Suppressor macrophage treated with lipopolysaccharide for 4 hours (primary cell): ENCODE measurements at places on chromosomes 13 and 19.

DNA sequence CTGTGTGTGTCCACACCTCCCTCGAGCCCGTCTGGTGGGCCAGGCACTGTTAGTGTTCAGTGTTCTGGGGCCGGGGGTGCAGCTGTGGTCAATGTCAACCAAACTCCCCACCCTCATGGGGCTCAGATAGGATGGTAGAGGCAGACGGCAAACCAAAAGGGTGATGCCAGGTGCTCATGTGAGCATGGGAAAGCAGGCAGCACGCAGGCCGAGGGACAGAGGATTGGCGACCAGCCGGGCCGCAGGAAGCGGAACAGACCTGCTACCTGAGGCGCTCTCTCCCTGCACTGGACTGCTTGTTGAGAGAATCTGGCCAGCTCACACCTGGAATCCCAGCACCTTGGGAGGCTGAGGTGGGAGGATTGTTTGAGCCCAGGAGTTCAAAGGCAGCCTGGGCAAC, 29.1 kb downstream of the DHX34 start:
- DNase-seq = no peak

- DNase-seq = peak; percentile 63
Measured at GRCh38 chr13:40984668-40985366, 34.3 kb downstream of the ELF1 start.

- DNase-seq = no peak
Measured at GRCh38 chr19:46828484-46828883, 22.2 kb downstream of the AP2S1 start.

GRCh38 chr19:17404015-17404414, 1.4 kb downstream of the BST2 start:
- DNase-seq = no peak

DNA sequence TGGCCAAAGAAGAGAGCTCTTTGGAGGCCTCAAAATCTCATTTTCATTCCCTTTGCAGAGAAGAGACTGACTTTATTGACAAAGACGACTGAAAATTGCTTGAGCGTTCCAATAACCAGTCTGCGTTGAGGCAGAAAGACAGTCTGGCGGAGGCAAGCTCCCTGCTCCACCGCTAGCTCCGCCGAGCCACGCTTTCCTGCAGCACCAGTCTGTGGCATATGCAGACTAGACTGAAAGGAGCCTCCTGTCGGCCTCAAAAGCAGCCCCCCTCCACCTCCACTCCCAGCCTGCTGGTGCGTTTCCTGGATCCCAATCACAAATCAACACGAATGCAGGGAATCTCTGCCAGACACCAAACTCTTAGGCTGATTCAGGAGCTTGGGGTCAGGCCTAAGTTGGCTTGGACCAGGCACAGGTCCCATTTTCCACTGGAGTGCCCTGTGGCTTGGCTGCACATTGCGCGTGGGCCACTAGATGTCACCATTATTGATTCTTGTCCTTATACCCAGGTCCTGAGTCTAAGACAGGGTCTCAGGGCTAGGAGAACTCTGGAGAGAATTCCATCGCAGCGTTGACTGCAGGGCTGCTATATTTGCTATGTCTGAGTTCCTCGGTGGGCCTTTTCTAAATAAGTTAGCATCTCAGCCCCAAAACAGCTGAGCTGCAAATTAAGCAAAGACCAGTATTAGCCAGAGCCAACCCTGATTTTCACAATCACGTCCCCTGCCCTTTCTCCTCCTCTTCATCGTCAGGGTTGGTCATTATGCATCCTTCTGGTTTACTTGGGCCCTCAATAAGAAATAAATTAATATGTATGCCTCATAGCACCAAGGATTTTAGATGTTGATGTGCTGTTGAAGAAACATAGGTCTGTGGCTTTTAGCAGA, 5.2 kb upstream of the ZNF507 start:
- DNase-seq = peak; percentile 60

GRCh38 chr13:85013006-85013405, 786.2 kb downstream of the SLITRK6 start:
- no peak for DNase-seq

DNA sequence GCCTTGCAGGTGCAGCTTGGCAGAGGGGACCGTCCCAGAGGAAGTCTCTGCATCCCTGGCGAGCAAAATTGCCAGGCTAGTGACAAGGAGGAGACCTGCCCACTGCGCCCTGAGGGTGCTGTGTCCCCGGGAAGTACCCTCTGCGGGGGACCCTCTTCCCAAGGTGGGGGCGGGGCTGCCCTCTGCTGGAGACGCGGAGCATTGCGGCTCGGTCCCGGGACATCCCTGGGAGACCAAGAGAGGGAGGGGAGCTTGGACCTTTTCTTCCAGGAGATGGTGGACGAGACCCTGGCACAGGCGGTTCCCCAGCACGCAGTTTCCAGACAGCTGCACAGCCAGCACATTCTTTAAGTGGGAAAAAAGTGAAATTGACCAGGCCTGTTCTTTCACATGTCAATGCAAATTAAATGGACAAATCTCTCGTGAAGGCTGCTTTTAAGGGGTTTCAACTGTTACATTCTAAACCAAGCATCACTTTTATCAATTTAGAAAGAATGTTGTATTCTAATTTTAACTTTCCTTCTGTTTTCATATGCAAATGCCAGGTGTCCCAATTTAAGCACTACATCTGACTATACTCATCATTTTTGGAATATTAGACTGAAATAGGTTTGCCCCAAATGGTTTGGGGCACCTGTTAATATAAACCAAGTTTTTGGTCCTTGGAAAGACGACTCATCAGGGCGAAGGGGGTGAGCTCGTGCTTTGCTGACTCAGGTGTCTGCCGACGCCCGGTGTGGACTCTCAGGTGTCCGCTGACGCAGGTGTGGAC, 60.7 kb downstream of the MCF2L start:
- DNase-seq = peak; percentile 41

GRCh38 chr13:80844164-80844563, 503.2 kb upstream of the SPRY2 start:
- DNase-seq = no peak

- DNase-seq = no peak
Measured at GRCh38 chr19:19214159-19214490, 2.4 kb downstream of the NCAN start.

- no peak for DNase-seq
Measured at GRCh38 chr19:33263325-33264023, 37.8 kb upstream of the SLC7A10 start.

GRCh38 chr13:48263196-48263595, 30.2 kb downstream of the ITM2B start:
- DNase-seq = no peak

DNA sequence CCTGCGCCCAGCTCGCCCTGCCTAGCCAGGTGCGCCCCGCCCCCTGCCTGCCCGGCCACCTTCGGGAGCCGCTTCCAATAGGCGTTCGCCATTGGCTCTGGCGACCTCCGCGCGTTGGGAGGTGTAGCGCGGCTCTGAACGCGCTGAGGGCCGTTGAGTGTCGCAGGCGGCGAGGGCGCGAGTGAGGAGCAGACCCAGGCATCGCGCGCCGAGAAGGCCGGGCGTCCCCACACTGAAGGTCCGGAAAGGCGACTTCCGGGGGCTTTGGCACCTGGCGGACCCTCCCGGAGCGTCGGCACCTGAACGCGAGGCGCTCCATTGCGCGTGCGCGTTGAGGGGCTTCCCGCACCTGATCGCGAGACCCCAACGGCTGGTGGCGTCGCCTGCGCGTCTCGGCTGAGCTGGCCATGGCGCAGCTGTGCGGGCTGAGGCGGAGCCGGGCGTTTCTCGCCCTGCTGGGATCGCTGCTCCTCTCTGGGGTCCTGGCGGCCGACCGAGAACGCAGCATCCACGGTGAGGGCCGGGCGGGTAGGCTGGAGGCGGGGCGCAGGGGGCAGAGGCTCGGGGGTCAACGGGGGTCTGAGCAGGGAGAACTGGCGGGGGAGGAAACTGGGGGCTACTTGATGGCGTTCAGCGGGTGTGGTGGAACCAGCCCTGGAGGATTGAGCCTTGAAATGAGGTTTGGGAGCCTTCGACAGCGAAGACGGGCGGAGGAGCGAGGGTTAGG, at the start of gene SPINT2:
Gene SPINT2 (plus strand): TSS at position 88 of the 727 bp plus-strand sequence. CDS start 320 bp downstream, at position 408.
- DNase-seq = peak; percentile 13

DNA sequence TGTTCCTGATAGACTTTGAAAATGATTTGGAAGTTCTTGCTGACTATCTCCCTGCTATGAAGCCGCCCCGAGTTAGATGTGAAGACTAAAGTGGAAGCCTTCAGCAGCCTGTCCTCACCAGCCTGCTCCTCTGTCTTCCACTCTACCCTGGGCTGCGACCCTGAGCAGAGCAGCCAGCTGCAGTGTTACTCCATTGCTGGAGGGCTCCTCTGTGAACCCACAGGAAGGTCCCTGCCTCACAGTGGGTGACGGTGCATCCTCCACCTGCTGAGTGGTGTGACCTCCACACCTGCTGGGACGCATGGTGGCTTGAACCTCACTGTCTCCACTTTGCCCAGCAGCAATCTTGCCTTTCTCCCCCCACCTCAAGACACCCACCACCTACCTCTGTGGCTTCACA, 116.4 kb downstream of the IRS2 start:
- no peak for DNase-seq
